ENCODE measurements at places on chromosomes 11 and 22.

GRCh38 chr11:3732671-3733436, 61.7 kb upstream of the CHRNA10 start:
- DNase-seq, result no peak

DNA sequence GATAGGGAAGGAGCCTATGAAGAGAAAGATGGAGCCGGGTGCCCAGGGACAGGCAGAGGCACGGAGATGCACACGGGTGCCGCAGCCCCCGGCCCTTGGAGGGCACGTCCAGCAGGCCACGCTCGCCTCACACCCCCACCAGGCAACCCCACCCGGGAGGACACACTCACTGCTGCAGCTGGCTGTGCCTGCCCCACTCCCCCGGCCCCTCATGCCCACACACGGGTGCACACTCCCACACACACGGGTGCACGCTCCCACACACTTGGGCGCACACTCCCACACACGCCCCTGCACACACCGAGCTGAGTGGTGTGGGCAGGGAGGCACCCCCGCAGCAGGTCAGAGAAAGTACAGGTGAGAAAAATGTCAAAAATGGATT, 1.1 kb downstream of the MOB2 start:
- DNase-seq, result no peak

DNA sequence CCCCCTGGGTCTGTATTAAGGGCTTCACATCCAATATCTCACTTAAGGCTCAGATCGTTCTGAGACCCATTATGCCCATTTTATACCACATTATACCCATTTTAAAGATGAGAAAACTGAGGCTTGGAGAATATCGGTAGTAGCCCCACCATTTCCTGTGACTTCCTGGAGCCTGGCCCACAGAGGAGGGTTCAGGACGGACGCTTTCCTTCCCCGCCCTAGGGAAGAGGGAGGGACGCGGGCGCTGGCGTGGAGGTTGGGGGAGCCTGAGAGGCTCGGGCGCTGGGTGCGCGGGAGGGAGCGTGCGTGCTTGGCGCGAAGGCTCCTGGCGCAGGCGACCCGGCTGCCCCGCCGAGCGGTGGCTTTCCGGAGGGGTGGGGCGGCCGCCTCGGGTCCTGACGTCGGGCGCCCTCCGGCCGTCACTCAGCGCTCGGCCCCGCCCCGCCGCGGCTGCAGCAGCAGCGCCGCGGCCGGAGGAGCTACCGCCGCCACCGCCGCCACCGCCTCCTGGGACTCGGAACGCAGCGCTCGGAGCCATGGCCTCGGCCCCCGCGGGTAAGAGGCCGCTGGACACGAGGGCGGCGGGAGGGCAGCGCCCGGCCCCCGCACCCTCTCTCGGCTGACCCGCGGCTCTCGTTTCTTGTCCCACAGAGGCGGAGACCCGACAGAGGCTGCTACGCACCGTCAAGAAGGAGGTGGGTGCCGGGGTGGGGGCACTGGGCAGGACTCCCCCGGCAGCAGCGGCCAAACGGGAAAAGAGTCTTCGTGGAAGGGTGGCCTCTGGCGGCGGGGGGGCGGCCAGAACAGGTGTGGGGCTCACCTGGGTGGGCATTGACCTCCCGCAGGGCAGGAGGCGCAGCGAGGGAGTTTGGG, at the start of gene SGSM1:
Gene SGSM1 (plus strand): TSS at position 422 of the 873 bp plus-strand sequence. CDS start 115 bp downstream, at position 537.
- peak; percentile 46 for DNase-seq

- no peak for DNase-seq
Measured at GRCh38 chr11:125833016-125833415, at the start of gene PATE4. TSS of gene PATE4 (plus strand) at chr11:125833316. CDS start at chr11:125833360, 44 bp downstream.

DNA sequence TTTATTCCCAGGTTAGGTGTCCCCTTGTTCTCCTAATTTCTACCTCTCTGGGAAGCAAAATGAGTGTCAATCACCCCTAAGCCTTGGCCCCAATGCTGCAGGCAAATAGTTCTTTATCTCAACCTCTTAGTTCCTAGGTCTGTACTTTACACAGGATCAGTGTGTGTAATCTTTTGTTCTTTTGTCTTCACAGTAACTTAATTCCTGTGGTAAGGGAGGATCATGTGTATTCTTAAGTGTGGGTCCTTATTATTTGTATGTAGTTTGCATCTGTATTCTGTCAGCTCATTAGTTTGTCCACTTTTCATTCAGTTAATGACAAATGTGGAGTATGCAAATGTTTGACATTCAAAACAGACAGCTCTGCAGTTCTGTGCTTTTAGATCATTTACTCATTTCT, 166.7 kb downstream of the FAT3 start:
- DNase-seq, result no peak

DNA sequence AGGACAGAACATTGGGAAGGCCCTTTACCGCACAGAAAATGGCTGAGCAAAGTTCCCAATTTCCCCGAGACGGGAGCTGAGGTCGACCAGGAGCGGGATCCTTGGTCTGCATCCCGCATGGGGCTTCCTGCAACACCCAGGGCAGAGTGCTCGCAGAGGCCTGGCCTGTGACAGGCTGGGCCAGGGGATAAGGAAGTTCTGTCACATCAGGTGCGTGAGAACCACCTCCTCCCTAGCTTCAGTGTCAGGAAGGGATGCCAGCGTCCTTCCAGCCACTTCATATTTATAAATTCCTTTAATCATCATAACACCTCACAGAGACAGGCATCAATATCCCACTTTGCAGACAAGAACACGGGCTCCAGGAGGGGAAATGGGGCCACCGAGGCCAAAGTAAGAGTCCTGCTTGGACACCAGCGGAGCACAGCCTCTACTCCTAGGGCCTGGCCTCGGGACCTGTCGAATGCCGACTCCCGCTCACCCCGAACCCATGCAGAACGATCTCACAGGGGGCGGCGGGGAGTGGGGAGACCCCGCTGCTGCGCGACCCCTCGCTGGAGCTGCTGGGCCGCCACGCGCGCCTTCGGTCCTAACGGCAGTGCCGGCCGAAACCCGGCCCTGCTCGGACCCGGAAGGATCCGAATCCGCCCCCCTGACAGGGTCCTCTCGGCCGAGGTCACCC, 532 bp downstream of the BET1L start:
- DNase-seq, result no peak

DNA sequence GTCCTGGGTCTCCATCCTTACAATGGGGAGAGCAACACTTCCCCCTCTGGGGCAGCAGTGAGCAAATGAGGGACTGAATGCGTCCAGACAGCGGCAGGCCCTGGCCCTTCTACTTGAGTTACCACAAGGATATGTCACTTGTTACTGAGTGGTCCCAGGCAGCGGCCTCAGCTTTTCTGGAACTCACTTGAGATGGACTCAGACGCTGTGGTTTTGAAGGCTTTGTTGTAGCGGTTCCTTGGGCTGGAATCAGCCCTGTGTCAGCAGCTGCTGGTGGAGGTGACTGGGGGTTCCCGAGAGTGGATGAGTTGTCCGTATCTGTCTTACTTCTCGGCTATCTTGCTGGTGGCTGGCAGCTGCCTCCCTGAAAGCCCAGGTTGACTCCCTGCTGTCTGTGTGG, 77.0 kb downstream of the MICAL2 start:
- no peak for DNase-seq

- no peak for DNase-seq
Measured at GRCh38 chr11:109236696-109237095, 185.3 kb upstream of the C11orf87 start.

- DNase-seq, result no peak
Measured at GRCh38 chr11:19349340-19350025, 108.7 kb upstream of the E2F8 start.

- no peak for DNase-seq
Measured at GRCh38 chr11:8087185-8087584, 6.2 kb downstream of the TUB start.

DNA sequence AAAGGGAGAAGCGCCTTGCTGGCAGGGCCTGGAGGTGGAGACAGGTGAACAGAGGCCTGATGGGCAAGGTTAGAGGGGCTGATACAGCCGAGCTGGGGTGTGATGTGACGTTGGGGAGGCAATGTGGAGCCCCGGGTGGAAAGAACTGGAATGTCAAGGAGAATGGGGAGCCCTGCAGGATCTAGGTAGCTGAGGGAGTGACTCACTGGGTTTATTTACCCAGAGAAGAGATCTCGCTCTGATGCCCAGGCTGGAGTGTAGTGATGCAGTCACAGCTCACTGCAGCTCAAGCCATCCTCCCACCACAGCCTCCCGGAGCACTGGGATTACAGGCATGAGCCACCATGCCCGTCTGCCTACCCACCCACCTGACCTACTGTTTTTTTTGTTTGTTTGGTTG, 1.9 kb upstream of the CYB5R3 start:
- DNase-seq, result no peak

DNA sequence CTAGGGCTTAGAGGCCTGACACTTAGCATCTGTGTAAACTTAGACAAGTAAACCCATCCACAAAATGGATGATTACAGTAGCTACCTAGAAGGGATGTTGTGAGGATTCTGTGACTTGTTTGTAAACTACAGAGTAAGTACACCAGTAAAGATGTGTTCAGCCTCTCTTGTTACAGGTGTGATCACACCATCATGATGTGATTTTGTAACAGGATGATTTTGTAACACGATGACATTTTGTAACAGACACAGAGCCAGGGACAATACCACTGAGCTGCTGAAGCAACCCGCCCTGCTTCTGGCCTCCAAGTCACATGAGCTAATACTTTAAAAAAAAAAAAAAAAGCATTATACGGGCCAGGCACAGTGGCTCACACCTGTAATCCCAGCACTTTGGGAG, 17.0 kb downstream of the FADD start:
- DNase-seq, result no peak

DNA sequence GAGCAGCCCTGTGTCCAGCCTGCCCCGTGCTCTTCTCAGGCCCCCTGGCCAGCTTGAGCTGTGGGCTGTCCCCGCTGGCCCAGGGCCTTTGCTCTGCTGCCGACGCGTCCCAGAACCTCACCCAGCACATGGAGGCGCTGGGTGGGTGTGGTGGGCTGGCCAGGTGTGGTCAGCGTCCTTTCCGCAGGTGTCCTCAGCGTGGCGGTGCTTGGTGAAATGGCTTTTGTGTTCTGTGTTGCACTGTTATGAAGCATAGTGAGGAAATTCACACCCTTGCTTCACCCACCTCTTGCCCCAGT, 37.4 kb downstream of the GRAMD4 start:
- no peak for DNase-seq

GRCh38 chr11:2529636-2530035, 84.8 kb downstream of the KCNQ1 start:
- no peak for DNase-seq

- DNase-seq, result no peak
Measured at GRCh38 chr11:76849376-76849775, 11.3 kb upstream of the ACER3 start.

GRCh38 chr22:39522567-39523300, 2.4 kb downstream of the ATF4 start:
- no peak for DNase-seq

- no peak for DNase-seq
Measured at GRCh38 chr11:106625566-106625965, 392.7 kb downstream of the GUCY1A2 start.

- no peak for DNase-seq
Measured at GRCh38 chr22:24086310-24086709, 75.2 kb downstream of the CABIN1 start.

- DNase-seq, result no peak
Measured at GRCh38 chr11:110989428-110990133, 255.9 kb upstream of the POU2AF2 start.

DNA sequence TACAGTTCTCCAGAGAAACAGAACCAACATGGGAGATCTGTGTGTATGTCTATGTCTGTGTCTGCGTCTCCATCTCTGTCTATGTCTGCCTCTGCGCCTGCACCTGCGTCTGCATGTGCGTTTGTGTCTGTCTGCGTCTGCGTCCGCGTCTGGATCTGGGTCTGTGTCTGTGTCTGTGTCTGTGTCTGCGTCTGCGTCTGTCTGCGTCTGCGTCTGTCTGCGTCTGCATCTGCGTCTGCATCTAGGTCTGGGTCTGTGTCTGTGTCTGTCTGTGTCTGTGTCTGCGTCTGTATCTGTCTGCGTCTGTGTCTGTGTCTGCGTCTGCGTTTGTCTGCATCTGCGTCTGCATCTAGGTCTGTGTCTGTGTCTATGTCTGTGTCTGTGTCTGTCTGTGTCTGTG, 88.4 kb upstream of the SLC22A12 start:
- no peak for DNase-seq

- DNase-seq, result no peak
Measured at GRCh38 chr11:44833877-44834452, 107.2 kb downstream of the TSPAN18 start.

GRCh38 chr11:113906516-113906915, 1.9 kb downstream of the HTR3B start:
- no peak for DNase-seq

DNA sequence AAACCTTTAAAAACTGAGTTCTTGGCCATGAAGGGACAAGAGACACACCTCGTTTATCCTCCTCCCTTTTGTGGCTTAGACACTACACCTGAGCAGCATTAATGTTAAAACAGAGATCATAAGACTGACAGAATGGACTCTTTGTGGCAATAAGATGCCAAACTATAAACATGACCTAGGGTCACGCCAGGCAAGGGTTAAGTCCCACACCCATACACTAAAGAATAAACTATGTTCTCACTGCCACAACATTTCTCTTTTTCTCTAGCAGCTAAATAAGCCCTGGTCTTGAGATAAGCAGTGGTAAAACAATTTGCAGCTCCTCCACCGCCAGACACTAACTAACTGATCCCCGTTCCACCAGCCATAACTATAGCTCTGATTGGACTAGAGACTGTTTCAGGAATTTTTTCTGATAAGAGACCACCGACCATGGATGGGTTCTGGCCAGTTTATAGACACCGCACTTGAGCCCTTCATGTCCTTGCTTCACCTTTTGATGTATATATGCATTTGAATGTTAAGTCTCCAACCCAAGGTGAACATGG, 4.9 kb upstream of the SLCO2B1 start:
- DNase-seq, result no peak

DNA sequence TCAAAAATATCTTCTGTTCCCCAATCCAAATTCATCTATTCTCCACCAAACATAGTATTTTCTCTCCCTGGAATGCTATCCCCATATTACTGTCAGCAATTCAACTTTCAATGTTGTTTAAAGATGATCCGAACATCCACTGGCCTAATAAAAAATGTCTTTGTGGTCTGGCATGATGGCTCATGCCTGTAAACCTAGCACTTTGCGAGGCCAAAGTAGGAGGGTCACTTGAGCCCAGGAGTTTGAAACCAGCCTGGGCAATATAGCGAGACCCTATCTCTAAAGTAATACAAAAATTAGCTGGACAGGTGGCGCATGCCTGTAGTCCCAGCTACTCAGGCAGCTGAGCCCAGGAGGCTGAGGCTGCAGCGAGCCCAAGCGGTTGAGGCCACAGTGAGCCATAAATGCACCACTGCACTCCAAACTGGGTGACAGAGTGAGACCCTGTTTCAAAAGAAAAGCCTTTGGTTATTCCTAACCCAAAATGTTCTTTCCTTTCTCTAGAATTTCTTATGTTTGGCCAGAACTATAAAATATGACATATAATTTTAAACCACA, 29.8 kb downstream of the SIK3 start:
- no peak for DNase-seq

- peak; percentile 71 for DNase-seq
Measured at GRCh38 chr11:60831143-60831500, 10.8 kb upstream of the CCDC86 start.

- no peak for DNase-seq
Measured at GRCh38 chr11:14552089-14552488, 31.9 kb upstream of the PSMA1 start.

GRCh38 chr11:43786016-43786415, 94.6 kb upstream of the ALKBH3 start:
- DNase-seq, result no peak

GRCh38 chr11:16295592-16295991, 60.8 kb downstream of the SOX6 start:
- DNase-seq, result no peak

- no peak for DNase-seq
Measured at GRCh38 chr11:16867097-16867496, 128.7 kb downstream of the C11orf58 start.

- DNase-seq, result no peak
Measured at GRCh38 chr11:45658292-45658991, 7.0 kb downstream of the CHST1 start.

Data from stimulated activated CD8-positive, alpha-beta memory T cell treated with anti-CD3 and anti-CD28 coated beads, Interleukin-4, amount 100 ng/mL, for 1 hour (primary cell).